ACHN (cell line): ENCODE measurements at places on chromosomes 4 and X.

DNA sequence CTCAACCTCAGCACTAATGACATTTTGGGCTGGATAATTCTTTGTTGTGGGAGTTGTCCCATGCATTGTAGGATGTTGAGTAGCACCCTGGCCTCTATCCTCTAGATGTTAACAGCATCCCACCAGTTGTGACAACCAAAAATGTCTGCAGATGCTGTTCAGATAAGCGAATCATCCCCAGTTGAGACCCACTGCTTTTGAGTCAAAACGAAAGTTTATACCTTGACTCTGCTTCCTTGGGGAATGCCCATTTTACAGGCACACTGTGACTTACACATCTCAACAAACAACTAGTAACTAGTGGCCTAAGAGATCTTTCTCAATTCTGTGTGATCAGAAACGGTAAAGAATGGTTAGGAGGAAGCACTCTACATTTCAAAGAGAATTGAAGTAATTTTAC, 37.0 kb downstream of the SEPSECS start:
- no peak for DNase-seq

DNA sequence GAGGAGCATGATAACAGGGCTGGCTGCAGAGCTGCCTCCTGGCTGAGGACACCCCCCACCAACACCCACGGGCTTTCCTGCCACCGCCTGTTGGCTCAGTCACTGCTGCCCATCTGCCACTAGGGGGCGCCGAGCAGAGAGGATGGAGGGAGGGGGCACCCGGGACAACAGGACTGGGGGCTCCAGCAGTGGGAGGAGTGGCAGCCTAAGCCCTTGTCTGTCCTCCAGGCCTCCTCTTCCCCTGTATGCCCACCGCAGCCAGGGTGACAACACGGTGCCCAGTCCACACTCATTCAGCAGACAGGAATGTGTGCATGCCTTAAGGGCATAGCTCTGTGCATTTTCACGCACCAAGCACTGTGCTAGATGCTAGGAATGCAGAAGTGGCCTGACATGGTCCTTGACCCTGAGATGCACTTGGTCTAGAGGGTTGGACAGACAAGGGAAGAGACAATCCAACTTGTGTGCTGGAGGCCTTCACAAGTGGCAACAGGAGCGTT, 149.9 kb downstream of the AMMECR1 start:
- peak; percentile 43 for DNase-seq

GRCh38 chr4:112189754-112190153, 41.8 kb upstream of the AP1AR start:
- DNase-seq, result no peak

DNA sequence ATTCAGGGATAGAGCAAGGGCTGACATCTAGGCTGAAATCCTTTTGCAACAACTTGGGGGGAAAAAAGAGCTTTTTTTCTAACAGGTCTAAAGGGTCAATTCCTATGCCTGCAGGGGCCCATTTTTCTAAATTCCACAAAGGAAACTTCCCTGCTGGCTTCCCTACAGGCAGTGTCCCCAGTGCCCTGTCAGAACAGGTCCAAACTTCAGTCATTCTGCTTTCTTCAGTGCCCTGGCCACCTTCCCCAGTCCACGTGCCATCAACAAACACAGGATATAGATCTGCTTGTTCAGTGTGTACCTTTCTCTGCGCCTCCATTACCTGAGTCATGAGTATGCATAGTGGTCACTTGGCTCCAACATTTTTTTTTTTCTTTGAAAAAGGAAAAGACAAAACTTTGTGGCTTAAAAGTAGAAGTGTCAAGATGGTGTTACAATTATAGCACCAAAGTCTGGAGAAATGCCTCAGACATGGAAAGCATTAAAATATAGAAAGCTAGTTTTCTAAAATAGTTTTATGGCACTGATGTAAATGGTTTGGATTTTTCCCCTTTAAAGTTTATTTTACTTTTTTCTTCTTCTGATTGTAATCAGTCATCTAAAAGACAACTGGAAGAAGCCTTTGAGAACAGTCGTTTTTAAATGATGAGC, 84.0 kb upstream of the JADE1 start:
- DNase-seq, result no peak

DNA sequence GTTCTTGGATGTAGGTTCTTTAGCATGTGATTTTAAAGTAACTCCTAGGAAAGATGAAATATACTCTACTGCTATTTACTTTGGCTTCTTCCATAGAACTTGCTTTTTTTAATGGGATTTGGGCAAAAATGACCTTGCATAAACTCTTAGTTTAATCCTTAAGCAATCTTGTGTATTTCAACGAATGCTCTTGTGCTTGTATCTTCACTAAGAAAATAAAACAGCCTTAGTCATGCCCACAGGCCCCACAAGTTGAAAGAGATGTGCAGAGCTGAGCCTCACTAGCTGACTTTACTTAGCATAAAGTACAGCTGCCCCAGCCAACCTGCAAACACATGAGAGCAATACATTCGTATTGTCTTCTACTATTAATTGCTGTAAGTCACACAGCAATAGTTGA, 1609.2 kb downstream of the STIM2 start:
- DNase-seq, result no peak

GRCh38 chr4:145865274-145865941, 73.2 kb downstream of the ZNF827 start:
- DNase-seq, result no peak

GRCh38 chr4:103091601-103092223, 7.9 kb downstream of the BDH2 start:
- DNase-seq, result peak; percentile 70

DNA sequence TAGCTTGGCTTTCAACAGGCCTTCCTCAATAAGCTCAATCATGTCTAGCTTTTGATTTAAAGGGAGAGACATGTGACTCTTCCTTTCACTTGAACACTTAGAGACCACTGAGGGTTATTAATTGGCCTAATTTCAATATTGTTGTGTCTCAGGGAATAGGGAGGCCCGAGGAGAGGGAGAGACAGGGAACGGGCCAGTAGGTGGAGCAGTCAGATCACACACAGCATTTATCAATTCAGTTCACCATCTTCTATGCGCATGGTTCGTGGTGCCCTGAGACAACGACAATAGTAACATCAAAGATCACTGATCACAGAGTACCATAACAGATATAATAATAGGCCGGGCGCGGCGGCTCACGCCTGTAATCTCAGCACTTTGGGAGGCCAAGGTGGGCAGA, 17.8 kb downstream of the ZNF81 start:
- DNase-seq, result peak; percentile 0

- no peak for DNase-seq
Observed at GRCh38 chrX:32170481-32170880, 1040.9 kb downstream of the DMD start.

GRCh38 chr4:14415146-14415545, 587.1 kb upstream of the CPEB2 start:
- no peak for DNase-seq

- DNase-seq, result no peak
Observed at GRCh38 chrX:75784680-75785491, at the start of gene MAGEE2. MAGEE2 (minus strand) TSS chrX:75785254; CDS start chrX:75785051, 203 bp downstream.

DNA sequence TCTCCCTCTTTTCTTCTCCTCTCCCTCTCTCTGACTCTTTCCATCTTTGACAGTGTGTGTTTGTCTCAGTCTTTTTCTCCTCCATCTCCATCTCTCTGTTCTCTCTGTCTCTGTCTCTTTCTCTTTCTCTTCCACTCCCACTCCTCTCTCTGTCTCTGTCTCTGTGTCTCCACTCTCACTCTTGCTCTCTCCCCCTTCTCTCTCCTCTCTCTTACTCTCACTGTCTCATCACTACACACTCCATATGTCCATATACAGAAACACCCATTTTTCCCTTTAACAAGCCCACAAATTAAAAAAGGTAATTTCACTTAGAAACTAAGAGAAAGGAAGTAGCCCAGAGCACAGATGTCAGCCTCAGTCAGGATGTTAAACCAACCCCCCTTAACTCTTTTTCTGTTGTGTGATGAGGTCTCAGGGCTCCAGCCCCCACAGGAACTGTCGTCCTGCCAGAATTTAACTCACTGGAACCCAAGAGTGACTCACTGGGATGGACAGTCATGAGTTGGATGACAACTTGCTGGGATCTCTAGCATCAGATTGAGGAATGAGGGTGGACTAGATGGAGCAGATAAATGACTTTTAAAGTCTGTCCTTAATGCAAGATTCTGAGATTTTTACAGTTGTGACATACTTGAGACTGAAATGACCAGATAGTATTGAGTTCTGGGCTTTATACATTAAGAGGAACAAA, 27.5 kb downstream of the OTUD6A start:
- no peak for DNase-seq

GRCh38 chrX:21926116-21926515, 14.4 kb upstream of the SMS start:
- DNase-seq, result no peak

DNA sequence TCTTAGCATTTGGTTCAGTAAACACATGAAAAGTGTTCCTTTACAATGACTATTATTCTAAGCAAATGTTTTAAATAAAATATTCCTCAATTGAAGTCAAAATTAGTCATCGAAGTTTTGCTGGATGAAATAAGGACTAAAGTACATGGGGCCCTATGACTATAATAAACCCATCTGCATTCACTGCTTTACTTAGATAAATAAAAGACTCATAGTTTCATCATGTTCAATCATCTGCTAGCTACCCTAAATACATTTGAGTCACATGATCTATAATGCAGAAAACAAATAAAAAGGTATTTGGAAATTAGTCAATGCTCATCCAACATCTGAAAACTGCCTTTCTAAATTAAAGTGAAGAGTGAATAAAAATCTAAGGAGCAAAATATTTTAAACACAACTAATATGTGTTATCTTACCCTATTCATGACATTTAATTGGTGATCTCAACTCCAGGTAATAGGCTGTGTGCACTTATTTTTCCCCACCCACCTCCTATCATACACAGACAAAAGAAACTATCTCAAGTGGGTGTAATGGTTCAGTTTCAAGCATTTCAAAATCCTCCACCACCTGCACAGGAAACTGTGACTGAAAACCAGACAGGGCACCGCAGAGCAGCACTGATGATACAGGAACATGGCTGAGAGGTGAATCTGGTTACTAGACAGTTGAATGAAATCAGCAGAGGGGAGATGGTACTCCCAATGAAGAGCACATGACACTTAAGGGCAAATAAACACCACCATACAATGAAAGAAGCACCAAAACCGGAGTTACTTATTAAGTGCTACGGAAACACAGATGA, 78.6 kb downstream of the CAMK2D start:
- no peak for DNase-seq

DNA sequence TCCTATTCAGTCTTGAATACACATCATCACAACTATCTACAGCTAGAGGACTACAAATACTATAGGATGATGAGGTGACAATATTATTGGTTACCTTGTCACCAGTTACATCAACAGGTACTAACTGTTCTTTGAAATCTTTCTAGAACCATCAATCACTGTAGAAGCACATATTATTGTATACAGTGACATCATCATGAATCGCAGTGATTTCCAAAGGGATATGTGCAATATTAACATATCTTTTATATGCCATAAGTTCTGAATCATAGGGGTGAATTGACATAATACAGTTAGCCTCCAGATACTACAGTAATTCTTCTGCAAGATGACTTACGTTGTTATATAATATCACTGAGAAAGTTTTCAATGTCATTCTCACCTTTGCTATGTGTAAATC, 105.2 kb upstream of the HPGD start:
- no peak for DNase-seq

DNA sequence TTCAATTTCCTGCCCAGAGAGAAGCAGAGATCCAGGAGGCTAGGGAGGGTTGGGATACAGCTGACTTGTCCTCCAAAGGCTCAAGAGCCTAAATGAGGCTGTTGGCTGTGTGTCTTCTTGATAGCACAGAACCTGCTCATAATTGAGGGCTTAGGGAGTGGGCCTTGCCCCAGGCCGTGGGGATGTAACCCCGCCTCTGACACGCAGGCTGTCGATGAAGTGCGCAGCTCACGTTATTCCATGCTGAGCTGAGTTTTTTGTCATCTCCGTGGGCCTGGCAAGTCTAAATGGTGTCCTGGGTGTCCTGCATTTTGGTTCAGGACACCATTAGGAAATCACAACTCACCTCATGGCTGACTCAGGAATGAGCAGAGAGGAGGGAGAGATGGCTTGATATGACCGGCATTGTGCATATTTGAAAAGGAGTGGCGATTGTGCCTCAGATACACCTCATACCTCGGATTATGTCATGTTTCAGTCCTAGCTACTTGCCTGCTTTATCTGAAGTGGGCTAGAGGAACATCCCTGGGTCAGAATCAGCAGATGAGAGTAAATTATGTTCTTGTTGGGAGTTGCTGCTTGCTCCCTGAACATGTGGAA, 43.7 kb downstream of the FHDC1 start:
- no peak for DNase-seq

GRCh38 chrX:65679071-65679540, 11.7 kb downstream of the MSN start:
- no peak for DNase-seq

DNA sequence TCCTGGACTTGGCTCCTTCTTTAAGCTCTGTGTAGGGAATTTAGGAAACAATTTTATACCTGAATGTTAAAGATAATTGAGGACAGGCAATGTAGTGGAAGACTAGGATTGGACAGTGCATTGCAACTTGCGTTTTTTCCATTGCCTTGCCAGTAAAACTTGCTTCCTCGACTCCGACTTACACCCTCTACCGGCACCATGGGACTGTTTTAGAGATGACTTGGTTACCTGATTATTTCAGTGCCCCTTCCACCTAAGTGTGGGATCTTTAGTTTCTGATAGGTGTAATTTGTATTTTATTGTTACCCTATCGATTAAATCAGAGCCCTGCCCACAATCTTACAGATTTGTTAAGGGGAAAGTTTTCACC, 1.2 kb downstream of the PRPS1 start:
- peak; percentile 41 for DNase-seq

DNA sequence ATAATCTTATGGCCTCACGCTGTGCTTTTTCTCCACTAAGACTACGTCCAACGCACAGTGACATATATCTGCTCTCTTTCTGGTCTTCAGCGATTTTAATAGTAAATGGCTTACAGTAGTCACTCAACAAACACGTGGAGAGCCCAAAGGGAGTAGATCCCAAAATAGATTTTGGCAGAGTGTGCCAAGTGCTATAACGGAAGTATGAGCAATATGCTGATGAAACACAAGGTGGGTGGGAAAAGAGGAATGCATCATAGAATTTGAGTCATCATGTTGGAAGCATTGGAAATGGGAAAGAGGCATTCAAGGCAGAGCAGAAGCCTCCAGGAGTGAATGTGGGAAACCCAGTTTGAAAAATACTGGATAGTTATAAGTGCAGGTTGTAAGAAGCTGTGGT, 129.1 kb upstream of the LDB2 start:
- DNase-seq, result no peak

DNA sequence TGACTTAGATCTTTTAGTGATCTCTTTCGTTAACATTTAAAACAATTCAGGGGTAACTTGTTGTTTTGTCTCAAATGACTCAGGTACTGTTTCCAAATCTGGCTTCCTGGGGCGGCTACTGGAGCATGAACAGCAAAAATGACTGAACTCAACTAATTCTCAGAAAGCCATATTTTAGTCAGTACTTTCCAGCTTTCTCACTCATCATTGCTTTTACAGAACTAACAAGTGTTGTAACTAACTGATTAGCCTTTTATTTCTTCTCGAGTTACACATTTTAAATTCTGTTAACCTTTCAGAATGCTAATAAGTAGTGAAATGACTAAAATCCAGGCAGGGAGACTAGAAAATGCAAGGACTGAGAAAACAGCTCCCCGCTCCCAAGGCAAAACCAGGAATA, 55.3 kb downstream of the JADE3 start:
- no peak for DNase-seq
